ENCODE measurements at places on chromosomes 12 and 14.

GRCh38 chr12:78473136-78473535 lies 391.4 kb upstream of the SYT1 start:
- DNase-seq: no peak

DNA sequence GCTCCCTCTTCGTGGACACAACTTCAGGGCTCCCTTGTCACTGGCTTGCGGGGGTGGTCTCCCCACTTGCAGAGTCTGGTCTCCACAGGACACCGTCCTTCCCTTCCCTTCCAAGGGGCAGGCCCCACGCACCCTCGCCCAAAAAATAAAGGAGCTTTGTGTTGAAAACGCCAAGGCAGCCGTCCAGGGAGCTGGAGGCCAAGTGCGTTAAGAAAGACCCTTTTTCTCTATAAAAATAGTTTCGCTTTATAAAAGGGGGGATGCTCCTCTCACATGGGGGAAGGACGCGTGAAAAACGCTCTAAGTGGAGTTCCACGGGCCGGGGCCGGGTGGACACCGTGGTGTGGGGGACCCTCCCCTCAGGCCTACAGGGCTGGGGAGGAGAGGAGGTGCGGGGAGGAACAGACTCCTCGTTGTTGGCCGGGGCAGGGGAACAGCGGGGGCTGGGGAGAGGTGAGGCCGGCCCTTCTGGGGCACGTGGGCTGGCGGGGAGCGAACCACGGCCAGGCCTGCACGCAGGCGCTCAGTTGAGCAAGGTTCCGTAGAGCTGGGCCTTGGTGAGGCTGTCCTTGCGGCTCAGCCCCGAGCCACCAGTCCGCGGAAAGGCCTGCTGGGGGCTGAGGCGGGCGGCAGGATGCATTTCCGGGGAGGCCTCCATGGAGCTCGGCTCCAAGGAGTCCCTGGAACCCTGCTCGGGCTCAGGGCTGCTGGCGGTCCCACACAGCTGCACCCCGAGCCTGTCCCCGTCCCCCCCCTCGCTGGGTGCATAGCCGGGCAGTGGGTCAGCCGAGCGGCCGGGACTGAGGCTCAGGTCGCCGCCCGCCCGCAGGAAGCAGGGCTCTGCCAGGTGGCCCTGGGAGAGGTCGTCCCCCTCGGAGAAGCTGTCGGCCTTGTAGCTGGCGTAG lies 49.5 kb downstream of the BEGAIN start:
- DNase-seq: no peak

DNA sequence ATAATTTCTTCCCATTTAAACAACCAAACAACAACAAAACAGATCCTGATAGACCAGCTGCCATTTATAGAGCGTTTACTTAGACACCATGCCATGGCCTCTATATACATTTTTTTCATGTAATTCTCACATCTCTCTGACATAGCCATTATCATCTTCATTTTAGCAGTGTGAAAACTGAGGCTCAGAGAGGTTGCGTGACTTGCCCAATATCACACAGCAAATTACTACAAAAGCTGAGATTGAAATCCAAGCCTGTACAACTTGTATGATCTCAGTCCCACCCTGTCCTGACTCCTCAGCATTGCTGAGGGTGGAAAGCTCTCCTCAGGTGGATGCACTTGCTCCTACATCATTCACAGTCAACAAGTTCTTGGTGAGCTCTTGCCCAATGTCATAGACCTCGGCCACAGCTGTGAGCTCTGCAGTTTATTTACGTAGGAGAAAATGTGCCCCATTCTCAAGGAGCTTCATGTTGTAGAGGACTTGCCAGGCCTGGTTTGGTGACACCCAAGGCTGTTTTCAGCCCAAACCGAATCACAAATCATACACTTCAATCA lies 55.5 kb downstream of the CRACR2A start:
- no peak for DNase-seq

DNA sequence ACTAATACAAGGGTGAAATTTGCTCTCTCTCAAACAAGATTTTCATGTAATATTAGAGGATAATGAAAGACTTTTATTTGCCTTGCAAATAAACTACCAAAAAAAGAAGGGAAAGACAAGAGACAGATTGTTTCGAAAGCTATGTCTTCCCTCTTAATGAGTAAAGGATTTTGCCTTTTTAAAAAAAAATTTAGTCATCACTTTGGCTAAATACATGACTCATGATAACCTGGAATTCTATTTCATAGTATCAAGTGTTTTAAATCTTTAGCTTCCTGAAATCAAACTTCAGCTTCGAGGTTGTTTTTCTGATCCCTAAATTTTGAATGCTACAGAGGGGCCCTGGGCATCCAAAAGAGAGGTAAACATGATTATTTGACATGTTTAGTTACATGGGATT lies 144.4 kb downstream of the CCDC59 start:
- no peak for DNase-seq

GRCh38 chr14:104908303-104908702 lies 16.4 kb upstream of the PLD4 start:
- no peak for DNase-seq

GRCh38 chr14:84064316-84065125 lies 1465.4 kb upstream of the FLRT2 start:
- no peak for DNase-seq

DNA sequence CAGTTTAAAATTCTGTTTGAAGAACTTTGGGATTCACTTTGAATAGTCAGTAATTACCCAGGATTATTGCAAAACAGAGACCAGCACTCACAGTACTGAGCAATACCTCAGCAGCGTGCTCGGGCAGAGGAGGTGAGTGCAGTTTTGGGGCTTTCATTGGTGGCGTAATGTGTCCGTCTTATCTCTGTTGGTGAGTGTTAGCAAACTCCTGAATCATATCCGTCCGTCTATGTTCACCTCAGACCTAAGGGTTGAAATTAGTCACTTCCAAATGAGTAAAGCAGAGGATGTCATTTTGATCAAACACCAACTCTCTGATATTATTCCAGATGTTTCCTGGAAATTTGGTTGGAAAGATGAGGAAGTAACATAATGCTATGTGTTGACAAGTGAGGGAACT lies 82.8 kb downstream of the BORCS5 start:
- no peak for DNase-seq

GRCh38 chr14:93857500-93858283 lies 69.4 kb upstream of the PRIMA1 start:
- DNase-seq: no peak

DNA sequence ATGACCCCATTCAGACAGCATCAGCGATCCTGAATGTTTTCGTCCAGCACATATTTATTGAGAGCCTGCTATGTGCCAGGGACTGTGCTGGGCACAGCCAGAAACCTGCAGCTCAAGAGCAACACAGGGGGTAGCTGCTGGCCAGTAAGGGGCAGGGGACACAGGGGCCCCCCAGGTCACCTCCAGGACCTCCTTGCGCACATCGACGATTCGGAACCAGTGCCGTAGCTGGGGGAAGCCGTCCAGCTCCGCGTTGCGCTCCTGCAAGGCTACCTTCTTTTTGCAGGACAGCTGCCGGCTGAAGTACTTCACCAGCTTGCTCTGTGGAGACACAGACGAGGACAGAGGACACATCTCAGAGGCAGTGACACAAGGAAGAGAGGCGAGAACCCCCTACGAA lies 108.7 kb downstream of the KSR2 start:
- no peak for DNase-seq

GRCh38 chr14:74846168-74846567 lies 29.8 kb downstream of the PROX2 start:
- no peak for DNase-seq

DNA sequence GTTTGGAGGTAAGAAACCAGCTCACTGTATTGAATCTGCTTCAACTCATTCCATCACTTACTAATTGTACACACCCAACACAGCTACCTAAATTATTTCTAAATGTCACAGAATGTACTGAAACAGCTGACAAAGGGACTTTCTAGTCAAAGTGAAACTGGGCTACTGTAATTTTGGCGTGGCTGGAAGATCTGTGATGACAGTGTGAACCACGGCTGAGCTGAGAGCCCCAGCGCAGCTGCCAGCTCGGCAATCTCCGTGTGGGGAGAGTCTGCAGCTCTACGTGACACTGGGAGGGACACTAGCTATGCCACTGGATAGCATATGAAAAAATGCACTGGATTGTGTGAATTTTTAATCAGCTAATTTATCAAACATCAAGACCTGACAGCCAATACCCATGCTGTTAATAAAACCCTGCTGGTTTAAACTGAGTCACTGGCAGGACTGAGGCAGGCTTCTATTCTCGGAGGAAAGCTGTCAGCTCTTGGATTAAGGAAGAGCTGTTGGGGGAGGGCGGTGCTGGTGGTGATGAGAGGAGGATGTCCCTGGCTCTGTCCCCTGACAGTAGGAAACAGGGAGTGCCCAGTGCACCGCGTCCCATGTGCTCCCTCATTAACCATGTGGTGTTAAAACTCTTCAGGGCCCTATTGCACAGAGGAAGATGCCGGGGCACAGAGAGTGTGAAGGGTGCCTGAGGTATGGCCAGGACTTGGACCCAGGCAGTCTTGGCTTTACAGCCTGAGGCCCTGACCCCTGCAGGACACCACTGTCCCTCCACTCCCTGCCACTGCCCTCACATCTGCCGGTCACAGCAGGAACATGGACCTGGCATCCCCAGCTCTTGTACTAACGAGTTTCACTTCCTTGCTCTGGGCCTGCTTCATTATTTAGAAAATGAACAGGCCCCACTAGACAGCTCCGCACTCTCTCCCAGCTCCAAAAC lies 13.3 kb downstream of the SLC15A4 start:
- peak; percentile 66 for DNase-seq

GRCh38 chr12:130192642-130193345 lies 30.5 kb downstream of the FZD10 start:
- DNase-seq: no peak

- no peak for DNase-seq
Observed at GRCh38 chr12:56339158-56339422, 406 bp downstream of the IL23A start.

DNA sequence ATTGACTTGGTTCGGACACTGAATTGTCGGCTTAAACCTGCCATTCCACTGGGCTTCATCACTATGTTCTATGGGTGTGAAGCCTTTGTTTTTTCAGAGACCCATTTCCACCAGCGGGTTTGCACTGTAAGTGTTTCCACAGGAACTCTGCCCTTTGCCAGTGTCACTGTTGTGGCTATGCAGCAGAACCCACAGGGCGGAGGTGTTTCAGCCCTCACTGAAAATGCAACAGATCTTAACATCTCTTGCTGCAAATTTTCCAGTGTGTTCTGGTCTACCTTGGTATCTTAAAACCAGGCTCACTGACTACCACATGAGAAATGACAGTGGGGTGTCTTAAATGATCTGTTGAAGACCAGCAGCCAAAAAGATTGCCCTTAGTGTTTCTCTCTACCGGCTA lies 21.1 kb downstream of the PRKCH start:
- peak; percentile 50 for DNase-seq

- DNase-seq: no peak
Observed at GRCh38 chr14:23384364-23385080, 7.7 kb downstream of the CMTM5 start.

DNA sequence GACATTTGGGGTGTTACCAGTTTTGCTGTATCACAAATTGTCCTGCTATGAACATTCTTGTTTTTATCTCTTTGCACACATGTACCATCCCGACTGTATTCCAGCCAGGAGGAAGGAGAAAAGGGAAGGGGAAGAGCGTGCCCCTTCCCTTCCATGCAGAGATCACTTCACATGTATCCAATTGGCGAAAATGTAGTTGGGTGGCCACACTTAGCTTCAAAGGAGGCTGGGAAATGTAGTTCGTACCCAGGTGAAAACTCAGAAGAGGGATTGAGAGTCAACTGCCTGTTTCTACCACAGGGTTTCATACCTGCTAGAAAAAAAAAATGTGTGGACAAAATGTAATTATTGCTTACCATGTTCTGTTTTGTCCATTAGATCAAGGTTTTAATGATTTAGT lies 189.1 kb upstream of the PELI2 start:
- DNase-seq: no peak

- peak; percentile 73 for DNase-seq
Observed at GRCh38 chr14:68663385-68664076, 129.3 kb downstream of the ZFP36L1 start.

- no peak for DNase-seq
Observed at GRCh38 chr14:54219261-54220070, 177.3 kb upstream of the CDKN3 start.

DNA sequence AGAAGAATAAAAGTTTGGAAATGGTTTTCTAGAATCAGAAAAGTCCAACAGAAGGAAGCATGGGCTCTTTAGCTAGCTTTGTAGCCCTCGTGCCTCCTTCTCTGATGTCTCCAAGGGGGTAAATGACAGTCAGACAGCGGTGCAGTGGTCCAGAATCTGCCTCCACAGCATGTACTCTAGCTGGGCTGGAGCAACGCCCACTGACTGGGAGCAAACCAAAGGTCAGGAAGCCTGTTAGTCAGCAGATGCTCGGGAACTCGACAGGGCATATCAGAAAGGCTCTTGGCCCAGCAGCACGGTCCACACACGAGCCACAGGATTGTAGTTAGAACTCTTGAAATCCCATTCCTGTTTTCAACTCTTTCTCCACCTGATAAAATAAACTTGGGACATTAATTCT lies 164.3 kb downstream of the GRIN2B start:
- no peak for DNase-seq

GRCh38 chr14:61588419-61588901 lies 106.9 kb upstream of the HIF1A start:
- DNase-seq: no peak

DNA sequence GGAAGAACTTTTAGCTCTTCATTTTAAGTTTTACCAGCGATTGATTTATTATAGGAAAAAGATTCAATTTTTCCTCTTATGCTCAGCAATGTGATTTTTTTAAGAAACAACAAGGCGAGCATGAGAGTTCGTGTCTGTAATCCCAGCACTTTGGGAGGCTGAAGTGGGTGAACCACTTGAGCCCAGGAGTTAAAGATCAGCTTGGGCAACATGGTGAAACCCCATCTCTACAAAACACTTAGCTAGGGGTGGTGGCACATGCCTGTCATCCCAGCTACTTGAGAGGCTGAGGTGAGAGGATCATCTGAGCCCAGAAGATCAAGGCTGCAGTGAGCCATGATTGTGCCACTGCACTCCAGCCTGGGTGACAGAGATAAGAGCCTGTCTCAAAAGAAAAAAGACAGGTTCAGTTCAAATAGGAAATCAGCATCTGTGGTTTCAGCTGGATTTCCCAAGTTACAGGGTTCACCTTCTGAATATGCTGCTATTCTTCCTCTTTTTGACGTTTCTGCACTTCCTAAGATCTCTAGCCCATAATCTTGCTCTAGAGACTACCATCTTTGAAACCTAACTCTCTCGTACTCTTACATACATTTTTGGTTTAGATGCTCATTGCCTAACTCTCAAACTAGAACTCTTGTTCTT lies 274.7 kb downstream of the SEC23A start:
- DNase-seq: peak; percentile 11

DNA sequence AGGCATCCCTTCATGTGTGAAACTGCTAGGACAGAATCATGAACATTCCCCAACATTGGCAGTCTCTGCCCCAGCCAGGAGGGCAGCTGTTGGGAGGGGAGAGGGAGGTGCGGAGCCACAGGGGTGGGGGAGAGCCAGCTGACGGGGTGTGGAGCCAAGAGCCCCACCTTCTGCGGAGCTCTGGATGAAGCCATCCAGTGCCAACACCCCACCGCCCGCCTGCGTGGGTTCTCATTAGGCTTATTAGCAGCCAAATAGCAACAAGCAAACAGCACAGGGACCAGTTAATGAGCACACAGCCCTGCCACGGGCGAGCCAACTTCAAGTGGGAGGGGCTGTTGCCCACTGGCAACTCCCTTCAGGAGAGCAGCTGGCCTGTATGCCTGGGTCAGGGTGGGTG lies 12.1 kb downstream of the LTBP2 start:
- no peak for DNase-seq

Data from inflammatory macrophage (primary cell).